ENCODE measurements at places on chromosomes 16 and 17.

DNA sequence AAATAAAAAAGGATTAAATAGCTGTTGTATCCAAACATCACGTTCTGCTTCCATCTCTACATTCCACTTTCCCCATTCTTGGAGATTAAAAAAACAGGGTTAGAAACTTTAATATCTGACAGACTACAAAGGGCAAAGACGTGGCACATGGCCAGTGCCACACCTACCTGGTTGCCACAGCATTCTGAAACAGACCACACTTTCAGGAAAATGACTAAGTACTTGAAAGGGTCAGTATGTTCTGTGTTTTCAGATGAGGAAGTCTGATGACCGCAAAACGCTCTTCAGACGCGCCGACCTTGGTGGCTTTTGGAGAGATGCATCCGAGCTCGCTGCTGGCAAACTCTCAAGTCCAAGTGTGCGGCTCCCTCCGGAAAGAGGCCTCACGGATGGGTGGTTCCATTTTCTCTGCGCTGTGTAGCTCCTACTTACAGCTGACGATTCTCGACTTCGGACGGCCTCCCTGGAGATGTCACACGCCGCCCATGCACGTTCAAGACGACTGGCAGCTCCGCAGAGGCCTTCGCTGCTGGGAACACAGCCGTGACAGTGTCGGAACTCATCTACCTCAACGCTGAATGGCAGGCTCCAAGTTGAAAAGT is 15.5 kb downstream of the MAP1LC3B start:
- DNase-seq: no peak

DNA sequence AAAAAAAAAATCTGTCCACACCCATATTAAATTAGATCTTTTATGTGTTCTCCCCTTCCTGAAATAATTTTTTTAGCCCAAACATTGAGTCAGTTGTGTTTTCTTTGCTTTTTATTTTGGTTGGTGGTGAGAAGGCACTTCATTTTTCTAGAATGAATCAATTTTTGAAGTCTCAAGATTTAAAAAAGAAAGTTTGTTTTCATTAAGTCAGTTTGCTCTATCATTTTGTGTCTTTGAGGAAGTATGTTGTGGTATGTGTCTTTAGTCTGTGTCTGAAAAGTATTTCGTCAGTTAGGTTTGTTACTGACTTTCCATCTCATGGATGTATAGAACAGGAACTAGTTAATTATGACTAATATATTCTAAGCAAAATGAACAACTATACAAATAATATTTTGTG is 3.8 kb downstream of the IGF2BP1 start:
- no peak for DNase-seq

DNA sequence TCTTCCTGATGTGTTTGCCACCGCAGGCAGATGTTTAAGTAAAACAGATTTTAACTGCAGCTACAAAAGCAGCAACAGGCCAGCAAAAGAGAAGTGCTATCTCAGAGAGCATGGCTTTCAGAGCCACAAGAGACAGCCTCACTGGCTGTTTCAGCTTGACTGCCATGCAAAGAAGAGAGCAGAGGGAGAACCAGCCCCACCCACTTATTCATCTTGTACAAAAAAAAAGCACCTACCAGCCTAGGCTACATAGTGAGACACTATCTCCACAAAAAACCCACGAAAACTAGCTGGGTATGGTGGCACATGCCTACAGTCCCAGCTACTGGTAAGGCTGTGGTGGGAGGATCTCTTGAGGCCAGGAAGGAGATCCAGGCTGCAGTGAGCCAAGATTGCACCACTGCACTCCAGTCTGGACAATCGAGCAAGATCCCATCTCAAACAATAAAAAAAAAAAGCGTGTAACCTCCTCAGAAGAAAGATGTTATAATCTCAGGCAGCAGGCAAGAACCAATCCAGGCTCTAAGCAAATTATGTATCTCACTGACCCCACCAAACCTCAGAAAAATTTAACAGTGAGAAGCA is 30.0 kb downstream of the STH start:
- DNase-seq: no peak

DNA sequence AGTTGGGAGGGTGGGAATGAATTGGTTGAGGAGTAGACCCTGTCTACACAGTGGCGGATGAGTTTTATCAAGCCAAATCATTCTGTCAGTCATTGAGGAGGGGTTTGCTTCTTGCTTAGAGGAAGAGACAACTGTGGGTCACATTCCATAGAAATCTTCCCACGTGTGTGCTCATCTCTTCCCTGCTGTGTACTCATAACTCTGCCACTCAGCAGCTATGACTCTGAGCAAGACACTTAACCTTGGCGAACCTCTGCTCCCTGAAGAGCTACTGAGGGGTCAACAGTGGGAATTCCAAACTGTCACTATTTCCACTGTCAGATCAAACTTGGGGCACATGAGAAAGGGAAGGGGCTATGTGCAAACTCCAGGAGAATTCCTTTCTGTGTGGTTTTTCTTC is 72.6 kb upstream of the COX10 start:
- no peak for DNase-seq

GRCh38 chr17:41792845-41793783 is 6.6 kb upstream of the JUP start:
- DNase-seq: no peak

DNA sequence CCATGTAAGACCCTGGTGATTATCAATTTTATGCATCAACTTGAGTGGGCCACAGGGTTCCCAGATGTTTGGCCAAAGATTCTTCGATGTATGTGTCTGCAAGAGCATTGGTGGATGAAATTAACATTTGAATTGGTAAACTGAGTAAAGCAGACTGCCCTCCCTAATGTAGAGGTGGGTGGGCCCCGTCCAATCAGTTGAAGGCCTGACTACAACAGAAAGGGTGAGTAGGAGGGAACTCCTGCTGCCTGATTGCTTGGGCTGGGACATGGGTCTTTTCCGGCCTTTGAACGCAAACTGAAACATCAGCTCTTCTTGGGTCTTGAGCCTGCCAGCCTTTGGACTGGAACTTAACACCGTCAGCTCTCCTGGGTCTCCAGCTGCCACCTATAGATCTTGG is 90.6 kb downstream of the BMERB1 start:
- DNase-seq: no peak

DNA sequence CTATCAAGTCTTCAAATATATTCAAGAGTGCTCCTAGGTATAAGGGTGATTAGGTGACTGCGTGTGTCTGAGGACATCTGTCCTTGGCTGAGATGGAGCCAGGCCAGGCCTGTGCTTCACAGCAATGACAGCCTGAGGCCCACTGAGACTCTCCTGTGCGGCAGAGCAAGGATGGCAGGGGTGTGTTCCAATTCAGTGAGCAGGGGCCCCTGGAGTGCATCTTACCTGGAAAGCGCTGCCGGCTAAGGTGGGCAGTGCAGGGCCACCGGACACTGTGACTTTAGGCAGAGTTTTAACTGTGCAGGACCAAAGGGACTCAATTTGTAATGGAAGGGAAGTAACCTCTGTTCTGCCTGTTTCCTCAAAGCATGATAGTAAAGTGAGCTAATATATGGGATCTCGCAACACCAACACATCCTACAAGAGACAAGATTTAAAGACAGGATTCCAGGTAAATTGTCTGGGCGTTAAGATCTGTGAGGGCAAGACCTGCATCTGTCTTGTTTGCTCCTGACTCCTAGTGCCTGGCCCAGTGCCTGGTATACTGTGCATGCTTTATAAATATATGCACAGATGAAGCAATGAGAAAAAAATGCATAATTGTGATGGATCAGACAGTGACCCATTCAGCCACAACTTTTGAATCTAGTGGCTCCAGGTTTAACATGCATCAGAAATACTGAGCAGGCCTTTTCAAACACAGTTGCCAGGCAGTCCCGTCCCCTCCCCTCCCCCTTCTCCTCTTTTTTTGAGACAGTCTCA is 86.7 kb downstream of the MRC2 start:
- no peak for DNase-seq

- DNase-seq: no peak
Observed at GRCh38 chr16:71214746-71215381, 15.7 kb downstream of the HYDIN start.

GRCh38 chr17:37609170-37610040 is at the start of gene SYNRG:
TSS of gene SYNRG (minus strand) at chr17:37609418. CDS start at chr17:37609355, 63 bp downstream.
- peak; percentile 95 for DNase-seq

DNA sequence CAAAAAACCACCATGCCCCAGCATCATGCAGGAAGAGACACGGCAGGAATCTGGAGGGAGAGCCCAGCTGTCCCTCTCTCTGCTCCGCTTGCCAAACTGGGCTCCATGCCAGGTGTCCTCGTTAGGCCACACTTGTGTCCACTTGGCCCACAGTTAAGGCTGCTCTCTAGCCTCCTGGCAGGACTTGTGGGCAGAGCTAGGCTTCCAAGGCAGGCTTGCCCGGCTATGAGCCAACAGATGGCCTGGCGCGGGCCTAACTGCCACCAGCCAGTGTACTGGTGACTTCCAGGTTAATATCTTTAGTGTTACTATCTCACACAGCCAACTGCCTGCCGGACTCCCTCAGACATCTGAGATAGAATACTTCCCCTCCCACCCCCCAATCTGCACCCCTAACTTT is 10.6 kb downstream of the ATP6V0D1 start:
- no peak for DNase-seq

All from activated CD4-positive, CD25-positive, alpha-beta regulatory T cell treated with anti-CD3 and anti-CD28 coated beads, Interleukin-2, amount 50 U/mL, for 72 hours (primary cell).